Stimulated activated CD8-positive, alpha-beta memory T cell treated with anti-CD3 and anti-CD28 coated beads, Interleukin-12 subunit alpha, Interleukin-12 subunit beta, amount 100 ng/mL, for 1 hour (primary cell): ENCODE measurements at places on chromosomes 4 and X.

- DNase-seq: no peak
These were observed 15.5 kb downstream of the P2RY8 start for GRCh38 chrX:1521459-1521956.

DNA sequence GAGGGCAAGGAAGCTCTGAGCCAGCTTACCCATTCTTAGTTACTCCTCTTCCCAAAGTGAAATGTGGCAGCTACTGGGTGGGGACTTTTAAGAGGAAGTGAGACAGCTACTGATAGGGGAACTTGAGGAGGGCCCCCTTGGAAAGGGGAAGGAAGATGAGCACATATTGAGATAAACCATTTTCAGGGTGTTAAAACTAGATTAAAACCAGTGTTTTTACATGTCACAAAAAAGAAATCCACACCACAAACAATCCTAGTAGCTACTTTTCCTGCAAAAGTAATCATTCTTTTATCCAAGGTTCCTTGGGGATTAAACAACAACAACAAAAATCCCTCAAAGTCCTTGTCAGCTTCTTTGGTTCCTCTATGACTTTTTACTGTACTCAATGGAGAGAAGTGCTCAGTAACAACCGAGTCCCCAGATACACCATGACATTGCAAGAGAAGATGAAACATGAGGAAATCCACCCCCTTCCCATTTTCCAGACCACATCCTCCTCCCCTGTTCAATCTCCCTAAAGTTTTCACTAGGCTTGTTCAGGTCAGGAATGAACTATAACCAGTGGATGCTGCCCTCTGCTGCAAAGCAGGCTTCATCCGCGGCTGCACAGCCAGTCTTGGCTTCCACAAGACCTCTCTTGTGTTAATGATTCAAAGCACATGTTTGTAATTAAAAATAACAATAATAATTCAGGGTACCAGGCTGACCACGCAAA lies 113.5 kb upstream of the TMEM164 start:
- no peak for DNase-seq

DNA sequence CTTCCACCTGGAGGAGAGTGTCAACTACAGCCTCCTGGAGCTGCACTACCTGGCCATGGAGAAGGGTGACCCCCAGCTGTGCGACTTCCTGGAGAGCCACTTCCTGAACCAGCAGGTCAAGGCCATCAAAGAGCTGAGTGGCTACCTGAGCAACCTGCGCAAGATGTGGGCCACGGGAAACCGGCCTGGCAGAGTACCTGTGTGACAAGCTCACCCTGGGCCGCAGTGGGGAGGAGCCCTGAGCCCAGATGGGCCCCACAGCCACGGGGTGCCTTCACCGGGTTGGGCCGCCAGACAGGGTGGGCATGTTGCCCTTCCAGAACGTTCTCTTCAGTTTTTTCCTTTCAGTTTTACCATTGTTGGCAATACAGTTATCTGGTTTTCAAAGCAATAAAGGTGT lies 15.2 kb upstream of the FAM47A start:
- DNase-seq: no peak

DNA sequence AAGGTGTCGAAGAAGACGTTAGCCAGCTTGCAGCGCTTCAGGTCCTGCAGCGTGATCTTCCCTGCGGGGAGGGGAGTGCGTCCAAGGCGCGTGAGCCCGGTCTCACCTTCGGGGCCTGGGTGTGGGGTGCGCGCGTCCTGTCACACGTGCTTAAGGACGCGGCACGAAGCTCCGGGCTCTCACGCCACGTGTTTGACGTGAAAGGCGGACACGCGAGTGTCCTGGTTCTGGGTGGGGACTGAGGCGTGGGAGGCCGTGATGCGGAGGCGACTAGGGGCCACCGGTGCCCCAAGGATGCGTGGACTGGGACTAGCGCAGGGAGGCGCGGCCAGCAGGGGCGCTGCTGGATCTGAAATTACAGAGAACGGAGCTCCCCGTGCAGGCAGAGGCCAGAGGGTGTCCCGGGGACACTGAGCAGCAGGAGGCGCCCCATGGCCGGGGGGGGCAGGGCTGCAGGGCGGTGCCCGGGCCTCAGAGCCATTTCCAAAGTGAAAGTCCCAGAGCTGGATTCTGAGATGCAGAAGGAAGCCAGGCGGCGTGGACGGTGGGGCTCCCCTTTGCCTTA lies 20.3 kb upstream of the GTPBP6 start:
- DNase-seq: no peak

DNA sequence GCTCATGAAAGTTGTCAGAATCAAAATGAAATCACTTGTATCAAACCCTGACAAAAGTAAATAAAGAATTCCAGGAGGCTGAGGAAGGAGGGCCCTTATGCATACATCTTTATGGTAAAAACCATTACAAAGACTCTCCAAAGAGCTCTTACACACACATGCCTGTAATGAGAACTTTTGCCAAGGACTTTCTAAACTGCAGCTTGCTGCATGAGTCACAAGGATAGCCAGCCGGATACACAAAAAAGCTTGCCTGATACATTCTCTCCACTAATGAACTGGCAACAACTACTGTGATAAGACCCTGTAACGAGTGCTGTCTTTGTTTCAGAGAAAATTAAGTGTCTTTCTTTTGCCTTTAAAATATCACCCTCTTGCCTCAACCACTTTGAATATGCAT lies 618.1 kb downstream of the PPP4R3C start:
- DNase-seq: no peak
